Kidney epithelial cell (primary cell): ENCODE measurements at places on chromosomes 7 and 10.

DNA sequence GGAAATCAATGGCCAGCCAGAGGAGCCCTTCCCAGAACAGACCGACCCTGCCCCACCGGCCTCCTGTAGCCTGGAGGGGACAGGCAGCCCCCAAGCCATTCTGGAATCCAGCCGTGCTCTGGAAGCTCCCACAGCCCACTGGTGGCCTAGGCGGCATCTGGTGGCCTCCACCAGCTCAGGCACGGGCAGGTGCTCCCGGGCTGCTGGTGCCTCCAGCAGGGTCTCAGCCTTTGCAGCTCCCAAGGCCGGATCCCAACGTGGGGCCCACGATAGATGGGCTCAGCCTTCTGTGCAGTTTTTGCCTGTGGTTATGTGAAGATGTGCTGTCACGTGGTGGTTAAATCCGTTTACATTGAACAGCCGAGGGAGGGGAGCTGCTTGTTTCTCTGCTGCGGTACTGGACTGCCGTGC lies 44.4 kb downstream of the JAKMIP3 start:
- no peak for DNase-seq

DNA sequence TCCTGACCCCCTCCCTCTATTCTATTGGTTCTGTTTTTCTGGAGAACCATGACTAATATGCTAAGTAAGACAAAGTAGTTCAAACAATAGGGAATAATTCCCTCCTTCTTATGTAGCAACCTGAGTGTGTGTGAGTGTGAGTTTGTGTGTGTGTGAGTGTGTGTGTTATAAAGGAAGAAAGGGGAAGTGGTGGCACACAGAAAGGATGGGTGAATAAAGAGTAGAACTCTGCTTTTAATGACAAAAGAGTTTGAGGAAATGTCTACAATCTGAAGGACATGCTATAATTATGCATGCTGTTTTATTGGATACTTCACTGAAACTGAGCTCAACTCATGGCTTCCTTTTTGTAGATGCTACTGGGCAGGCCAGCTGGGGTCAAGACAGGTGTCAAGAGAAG lies 489.5 kb downstream of the REEP3 start:
- DNase-seq: no peak

DNA sequence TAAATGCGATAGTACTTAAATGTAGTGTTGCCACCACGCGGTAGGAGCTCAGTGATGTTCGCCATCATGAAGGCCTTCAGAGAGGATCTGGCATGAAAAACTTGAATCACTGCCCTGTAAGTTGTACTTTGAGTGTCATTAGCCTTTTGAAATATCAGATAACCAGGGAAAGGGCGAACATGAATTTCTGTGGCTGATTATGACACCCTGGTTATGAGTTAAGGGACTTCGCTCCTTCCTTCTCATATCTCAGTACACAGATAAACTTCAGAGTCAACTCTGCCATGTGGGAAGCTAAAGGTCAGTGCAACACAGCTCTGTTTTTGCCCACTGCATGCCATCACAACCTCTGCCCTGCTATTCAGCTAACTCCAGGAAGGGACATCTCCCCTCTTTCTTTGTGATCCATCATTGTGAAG lies 8.9 kb upstream of the ACSL5 start:
- no peak for DNase-seq

DNA sequence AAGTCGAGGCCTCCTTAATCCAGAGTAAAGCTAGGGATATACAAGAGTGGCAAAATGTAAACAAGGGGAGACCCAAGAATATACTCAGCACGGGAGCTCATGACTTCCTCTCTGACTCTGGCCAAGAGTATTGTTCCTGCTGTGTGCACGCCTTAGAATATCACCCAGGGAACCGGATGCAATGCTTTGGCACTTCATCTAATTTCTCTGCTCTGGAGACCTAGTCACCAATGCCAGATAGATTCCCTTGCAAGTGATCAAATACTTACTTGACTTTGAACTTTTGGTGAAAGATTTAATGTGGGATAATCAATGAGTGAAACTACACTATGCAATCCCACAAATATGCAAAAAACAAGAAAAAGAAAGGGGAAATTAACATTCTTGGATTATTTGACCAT lies 695.5 kb downstream of the INHBA start:
- DNase-seq: no peak

- DNase-seq: no peak
Observed at GRCh38 chr7:55206235-55207029, 158.7 kb upstream of the LANCL2 start.

- no peak for DNase-seq
Observed at GRCh38 chr10:112766636-112767035, 183.4 kb upstream of the TCF7L2 start.

GRCh38 chr7:157461573-157462418 lies 125.0 kb downstream of the DNAJB6 start:
- no peak for DNase-seq

GRCh38 chr7:132255898-132256297 lies 320.4 kb downstream of the PLXNA4 start:
- DNase-seq: no peak

DNA sequence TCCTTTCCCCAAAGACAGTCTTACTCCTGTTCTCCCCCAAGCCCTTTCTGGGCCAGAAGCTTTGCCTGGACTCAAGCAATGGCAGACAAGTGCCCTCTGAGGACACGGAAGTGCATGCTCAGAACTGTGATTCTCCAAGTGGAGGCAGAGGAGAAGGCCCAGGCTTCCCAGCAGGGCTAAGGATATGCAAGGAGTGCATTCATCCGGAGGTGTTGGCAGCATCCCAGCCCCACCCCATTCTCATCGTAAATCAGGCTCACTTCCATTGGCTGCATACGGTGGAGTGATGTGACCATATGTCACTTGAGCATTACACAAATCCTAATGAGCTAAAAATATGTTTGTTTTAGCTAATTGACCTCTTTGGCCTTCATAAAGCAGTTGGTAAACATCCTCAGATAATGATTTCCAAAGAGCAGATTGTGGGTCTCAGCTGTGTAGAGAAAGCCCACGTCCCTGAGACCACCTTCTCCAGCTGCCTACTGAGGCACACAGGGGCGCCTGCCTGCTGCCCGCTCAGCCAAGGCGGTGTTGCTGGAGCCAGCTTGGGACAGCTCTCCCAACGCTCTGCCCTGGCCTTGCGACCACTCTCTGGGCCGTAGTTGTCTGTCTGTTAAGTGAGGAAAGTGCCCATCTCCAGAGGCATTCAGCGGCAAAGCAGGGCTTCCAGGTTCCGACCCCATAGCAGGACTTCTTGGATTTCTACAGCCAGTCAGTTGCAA lies 1.4 kb upstream of the RBP3 start:
- DNase-seq: no peak

DNA sequence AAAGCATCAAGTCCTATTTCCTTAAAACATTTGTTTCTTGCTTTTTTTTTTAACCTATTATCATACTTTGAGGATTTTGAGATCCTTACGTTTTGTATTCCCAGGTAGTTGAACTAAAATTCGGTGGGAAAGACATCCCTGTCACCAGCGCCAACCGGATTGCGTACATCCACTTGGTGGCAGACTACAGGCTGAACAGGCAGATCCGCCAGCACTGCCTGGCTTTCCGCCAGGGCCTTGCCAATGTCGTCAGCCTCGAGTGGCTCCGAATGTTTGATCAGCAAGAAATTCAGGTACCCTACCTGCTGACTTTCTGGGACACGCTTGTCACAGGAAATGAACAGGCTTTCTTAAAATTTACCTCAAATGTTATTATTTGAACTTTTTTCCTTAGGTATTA lies 83.0 kb upstream of the DNAJB6 start:
- no peak for DNase-seq

DNA sequence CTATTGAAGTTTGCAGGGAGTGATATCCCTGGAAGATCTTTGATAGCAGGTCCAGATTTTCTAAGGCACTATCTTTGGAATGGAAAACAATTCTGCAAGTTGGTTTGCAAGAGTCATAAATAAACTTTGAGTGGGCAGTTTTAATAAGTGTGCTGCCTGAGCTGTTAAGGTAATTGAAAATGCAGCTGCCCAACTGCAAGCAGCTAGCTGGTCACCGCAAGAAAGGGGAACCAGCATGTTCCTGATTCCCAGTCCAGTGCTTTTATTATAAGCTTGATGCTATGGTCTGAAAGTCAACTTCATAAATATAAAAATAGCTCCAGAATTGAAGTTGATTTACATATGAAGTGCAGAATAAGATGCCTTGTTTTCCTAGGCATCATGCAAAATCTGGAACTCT lies 308.4 kb downstream of the ZNF248 start:
- no peak for DNase-seq
